Left cardiac atrium (tissue), 4 donors: ENCODE measurements at places on chromosomes 13 and 19. TPM values are rescaled to one million over a fixed set of nuclear protein-coding genes. Genes with fewer than 3 reads are reported as not detected.

Gene RAB3A
- total RNA-seq = 23.8 TPM

Gene NCCRP1
- total RNA-seq = not detected

Gene MUC16
- 1.7 TPM for total RNA-seq

Gene IGFL1
- not detected for total RNA-seq

Gene ADGRE3
- total RNA-seq = not detected

Gene ZSCAN1
- total RNA-seq = 0.42 TPM

Gene OR7C1
- not detected for total RNA-seq

Gene PBX4
- total RNA-seq = 0.37 TPM

Gene PRTN3
- total RNA-seq = not detected

Gene VMAC
- total RNA-seq = 1.9 TPM

Gene ZNF324B
- total RNA-seq = 4.7 TPM

Gene IGFL2
- total RNA-seq = not detected

Gene ZNF829
- total RNA-seq = 2.9 TPM

Gene TPTE2
- not detected for total RNA-seq

Gene GARIN5A
- total RNA-seq = 1.4 TPM

Gene ZNF541
- total RNA-seq = 0.13 TPM

Gene TNPO2
- 53.6 TPM for total RNA-seq

Gene FAM124A
- total RNA-seq = 5.9 TPM

Gene FFAR2
- 0.44 TPM for total RNA-seq

Gene MYO1F
- 19.5 TPM for total RNA-seq

Gene ZNF486
- 3.0 TPM for total RNA-seq

Gene ACP5
- total RNA-seq = 5.4 TPM

Gene KIR2DL1
- not detected for total RNA-seq

Gene NAXD
- total RNA-seq = 27.0 TPM

Gene CYP4F2
- total RNA-seq = not detected

Gene LRRC63
- not detected for total RNA-seq

Gene SELENOV
- total RNA-seq = not detected

Gene PNMA8A
- 16.5 TPM for total RNA-seq

Gene ADGRE2
- 0.88 TPM for total RNA-seq

Gene KLHL1
- not detected for total RNA-seq

Gene CGB5
- not detected for total RNA-seq

Gene TRIP10
- total RNA-seq = 67.5 TPM

Gene PEG3
- total RNA-seq = 8.0 TPM

Gene OCEL1
- total RNA-seq = 18.7 TPM

Gene FGF21
- total RNA-seq = not detected

Gene RYR1
- total RNA-seq = 1.3 TPM

Gene NXNL1
- total RNA-seq = 0.56 TPM

Gene GJB2
- total RNA-seq = 0.27 TPM

Gene IGSF23
- total RNA-seq = not detected

Gene FUT6
- total RNA-seq = not detected

Gene PRODH2
- total RNA-seq = not detected

Gene S1PR4
- total RNA-seq = 1.6 TPM

Gene CEACAM16
- not detected for total RNA-seq

Gene SYT3
- total RNA-seq = 0.52 TPM

Gene WDR87
- total RNA-seq = not detected
